Left ventricle myocardium superior (tissue), 1 donor: ENCODE measurements at places on chromosomes 13 and 19.

GRCh38 chr19:13146763-13147563 lies 3.2 kb downstream of the STX10 start:
- peak; percentile 60 for DNase-seq

GRCh38 chr19:30263830-30264381 lies 108.3 kb upstream of the ZNF536 start:
- DNase-seq, result no peak

DNA sequence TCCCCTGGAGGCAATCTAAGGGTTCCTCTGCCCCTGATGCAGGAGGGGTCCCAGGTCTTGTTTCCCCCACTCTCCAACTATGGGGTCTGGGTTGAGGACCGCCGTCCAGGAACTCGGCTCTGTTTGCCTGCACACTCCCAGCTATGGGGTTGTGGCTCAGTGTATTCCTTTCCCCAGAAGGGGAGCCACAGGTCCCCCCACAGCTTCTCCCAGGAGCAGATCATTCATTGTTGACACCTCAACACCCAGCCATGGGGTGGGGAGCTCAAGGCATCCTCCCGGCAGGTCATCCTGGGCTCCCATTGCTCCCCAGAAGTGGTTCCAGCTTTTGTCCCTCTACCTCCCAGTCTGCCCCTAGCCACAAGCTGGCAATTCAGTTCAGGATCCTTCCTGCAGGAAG lies 975 bp downstream of the ZNF358 start:
- DNase-seq, result no peak

DNA sequence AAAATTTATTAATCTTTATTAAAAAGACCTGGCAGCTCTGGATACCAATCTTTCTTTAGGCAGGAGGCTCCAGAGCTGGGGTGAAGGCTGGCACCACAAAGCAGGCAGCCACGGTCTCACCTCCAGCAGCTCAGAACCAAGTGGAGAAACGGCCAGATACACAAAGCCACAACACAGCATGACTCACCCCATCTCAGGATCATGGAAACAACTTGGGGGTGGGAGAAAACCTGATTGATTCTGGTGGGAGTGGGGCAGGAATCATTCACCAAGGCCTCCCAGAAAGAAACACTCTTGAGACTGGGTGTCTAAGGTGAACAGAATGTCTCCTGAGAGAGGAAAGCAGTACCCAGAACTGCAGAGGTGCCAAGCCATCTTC lies 64.2 kb downstream of the CRYL1 start:
- DNase-seq, result no peak

- DNase-seq, result no peak
Observed at GRCh38 chr13:109626386-109627171, 159.8 kb downstream of the IRS2 start.

GRCh38 chr19:47190167-47190727 lies 40.8 kb downstream of the BBC3 start:
- DNase-seq, result peak; percentile 42

DNA sequence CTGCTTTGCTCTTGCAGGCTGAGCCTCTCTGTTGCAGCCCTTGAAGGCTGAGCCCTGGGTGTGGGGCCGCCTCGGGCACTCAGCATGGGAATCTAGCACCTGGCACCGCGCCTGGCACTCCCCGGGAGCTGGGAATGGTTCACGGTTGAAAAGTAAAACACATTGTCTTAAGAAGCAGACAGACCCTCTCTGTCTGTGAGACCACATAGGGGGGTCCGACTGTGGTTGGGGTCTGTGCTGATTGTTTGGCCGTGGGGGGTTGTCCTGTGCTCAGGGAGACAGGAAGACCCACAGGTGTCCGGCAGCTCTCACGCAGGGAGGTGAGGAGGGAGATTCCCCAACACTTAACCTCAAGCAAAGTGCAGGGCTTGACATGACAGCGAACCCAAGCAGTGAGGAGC lies 64.8 kb downstream of the SOX1 start:
- DNase-seq, result no peak

DNA sequence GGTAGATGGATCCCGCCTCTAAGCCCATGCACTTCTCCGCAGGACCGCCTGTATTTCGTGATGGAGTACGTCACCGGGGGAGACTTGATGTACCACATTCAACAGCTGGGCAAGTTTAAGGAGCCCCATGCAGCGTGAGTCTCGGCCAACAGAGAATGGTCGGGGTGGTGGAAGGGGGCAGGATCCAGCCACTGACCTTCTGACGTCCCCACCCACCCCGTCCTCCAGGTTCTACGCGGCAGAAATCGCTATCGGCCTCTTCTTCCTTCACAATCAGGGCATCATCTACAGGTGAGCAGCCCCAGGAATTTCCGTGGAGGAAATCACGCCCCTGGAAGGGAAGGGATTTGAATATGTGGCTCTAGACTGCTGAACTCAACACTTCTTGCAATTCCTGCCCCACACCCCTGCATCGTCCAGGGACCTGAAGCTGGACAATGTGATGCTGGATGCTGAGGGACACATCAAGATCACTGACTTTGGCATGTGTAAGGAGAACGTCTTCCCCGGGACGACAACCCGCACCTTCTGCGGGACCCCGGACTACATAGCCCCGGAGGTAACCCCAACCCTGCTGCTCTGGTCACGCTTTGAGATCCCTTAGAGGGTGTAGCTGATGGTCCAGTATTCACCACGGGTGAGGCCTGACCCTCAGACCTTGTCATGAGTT lies 8.8 kb upstream of the CACNG7 start:
- no peak for DNase-seq

GRCh38 chr13:60267498-60268202 lies 103.9 kb upstream of the DIAPH3 start:
- no peak for DNase-seq

GRCh38 chr13:66887088-66887487 lies 343.0 kb downstream of the PCDH9 start:
- no peak for DNase-seq

GRCh38 chr19:40584007-40584406 lies 7.3 kb downstream of the SHKBP1 start:
- DNase-seq, result no peak

GRCh38 chr13:62512194-62513141 lies 1096.8 kb upstream of the PCDH20 start:
- no peak for DNase-seq

DNA sequence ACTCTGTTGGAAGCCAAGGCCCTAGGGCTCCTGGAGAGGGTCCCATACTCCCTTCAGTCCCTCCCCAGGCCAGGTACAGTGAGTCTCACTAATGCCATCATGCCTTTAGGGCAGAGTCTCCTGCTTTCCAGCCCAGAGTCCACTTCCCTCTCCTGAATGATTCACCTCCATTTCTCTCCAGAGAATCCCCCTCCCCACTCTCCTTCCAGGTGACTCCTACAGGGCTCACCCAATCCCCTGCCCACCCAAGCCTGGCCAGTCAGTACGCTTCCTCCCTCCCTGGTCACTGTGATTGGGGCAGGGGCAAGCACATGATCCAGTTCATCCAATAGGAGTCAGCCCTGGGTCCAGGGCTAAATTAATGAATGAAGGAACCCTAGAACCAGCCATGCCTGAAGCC lies 35.0 kb upstream of the PNMA8B start:
- no peak for DNase-seq

DNA sequence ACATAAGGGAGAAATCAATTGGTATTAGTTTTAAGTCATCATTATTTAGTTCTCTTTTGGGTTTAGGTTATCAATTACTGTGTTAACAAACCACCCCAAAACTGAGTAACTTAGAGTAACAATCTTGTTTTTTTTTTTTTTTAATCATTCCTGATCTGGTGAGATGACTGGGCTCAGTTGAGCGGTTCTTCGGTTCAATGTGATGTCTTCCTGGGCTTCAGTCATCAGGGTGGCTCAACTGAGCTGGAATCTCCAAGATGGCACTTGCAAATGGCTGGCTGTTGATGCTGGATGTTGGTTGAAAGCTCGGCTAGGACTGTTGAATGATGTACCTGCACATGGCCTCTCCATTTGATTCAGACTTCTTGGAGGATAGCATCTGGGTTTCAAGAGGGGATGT lies 3.2 kb upstream of the TARM1 start:
- no peak for DNase-seq

- no peak for DNase-seq
Observed at GRCh38 chr13:34025746-34026145, 207.8 kb downstream of the RFC3 start.

- no peak for DNase-seq
Observed at GRCh38 chr13:112843392-112844111, 125.5 kb upstream of the MCF2L start.

DNA sequence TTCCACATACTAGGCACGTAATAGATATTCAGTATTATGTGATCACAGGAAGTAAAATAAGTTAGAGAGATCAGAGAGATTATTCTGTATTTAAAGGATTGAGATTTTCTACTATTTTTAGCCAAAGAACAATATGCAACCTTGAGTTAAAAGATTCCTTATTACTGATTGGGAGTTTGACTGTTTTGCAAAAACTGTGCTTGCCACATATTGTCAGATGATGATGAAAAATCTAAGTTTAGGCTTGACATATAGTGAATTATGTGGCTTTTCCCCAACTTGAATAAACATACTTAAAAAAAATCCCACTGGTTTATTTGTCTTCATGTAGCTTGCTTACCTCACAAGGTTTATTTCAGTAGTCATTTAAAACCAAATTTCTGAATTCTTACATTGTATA lies 194.4 kb downstream of the KCNRG start:
- DNase-seq, result no peak

DNA sequence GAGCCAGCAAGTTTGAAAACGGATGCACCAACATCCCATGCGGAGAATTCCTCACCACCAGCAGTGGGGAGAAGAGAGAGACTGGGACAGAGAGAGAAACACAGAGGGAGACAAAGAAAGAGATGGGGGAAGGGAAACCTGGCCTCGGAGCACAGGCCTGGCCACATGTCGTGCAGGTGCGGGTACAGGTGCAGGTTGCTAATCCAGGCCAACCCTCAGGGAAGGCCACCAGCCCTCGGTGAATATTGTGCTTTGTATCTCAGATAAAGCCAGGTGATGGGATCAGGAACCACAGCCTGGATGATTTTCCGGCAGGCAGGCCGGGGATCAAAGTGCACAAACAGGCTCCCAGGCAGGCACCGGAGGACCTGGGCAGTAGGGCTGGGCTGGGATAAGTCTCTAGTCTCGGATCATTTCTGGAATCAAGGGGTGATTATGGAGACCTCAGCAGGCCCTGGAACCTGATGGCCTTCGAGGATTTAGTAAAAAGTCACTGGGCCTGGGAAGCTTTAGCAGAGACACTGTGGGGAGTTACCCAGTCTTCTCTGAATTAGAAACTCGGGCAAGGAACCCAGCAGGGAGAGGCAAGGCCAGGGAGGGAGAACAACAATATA lies 3.7 kb downstream of the GAS6 start:
- no peak for DNase-seq

DNA sequence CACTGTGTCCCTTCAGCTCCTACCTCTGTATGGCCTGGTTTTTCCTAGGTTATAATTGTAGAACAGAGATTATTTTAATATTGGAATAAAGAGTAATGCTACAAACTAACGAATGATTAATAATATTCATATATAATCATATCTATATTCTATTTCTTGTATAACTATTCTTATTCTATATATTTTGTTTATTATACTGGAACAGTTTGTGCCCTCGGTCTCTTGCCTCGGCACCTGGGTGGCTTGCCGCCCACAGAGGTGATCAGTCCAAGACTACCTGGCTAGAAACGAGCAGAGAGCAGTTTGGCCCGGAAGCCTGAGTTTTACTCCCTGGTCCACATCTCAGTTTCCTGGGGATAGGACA lies 3.9 kb upstream of the SLC27A1 start:
- DNase-seq, result no peak

GRCh38 chr13:88005188-88005587 lies 334.0 kb downstream of the SLITRK5 start:
- no peak for DNase-seq

DNA sequence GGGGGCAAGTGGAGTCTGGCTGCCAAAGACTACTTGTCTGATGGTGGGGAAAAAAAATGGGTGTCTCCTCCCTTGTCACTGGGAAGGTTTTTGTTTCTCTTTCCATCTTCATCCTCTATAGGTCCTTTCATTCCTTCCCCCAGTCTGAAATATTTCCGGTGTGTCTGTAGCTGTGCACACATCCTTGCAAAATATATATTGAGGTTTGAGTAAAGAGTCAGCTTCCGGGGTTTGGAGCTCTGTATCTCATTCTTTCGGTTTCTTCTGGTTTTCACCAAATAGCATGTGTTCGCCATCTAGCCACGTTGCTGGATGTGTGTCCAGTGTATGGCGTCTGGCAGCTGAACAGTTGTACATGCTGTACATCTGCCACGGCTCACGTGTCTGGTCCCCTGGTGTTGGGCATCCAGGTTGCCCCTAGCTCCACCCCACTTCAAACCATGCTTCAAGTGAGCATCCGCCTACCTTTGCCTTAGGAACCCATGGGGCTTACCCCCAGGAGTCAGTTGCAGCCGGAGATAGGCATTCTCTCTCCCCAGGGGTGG lies 142.2 kb downstream of the SIPA1L3 start:
- no peak for DNase-seq

- DNase-seq, result no peak
Observed at GRCh38 chr19:41984961-41985360, 9.1 kb downstream of the ATP1A3 start.
